ENCODE measurements at places on chromosomes 5 and 9.

DNA sequence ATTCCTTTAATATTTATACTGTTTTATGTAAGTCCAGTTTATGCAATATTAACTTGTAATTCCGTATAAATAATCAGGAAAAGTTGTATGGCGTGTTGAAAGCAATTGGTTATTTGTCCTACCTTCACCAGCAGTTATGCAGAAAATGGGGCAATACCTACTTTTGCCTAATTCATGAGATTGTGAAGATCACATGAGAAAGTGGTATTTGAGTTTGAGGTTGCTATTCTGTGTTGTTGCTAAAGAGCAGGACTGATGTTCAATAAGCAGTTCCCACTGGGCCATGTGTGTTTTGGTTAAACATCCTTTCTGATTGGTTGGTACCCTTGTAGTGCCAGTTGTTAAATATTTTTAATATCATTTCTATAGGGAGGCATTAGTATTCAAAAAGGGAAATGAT, 3.2 kb downstream of the TGFBR1 start:
- no peak for DNase-seq

- no peak for DNase-seq
Observed at GRCh38 chr9:72292256-72292682, 72.7 kb downstream of the ZFAND5 start.

- DNase-seq: no peak
Observed at GRCh38 chr5:101084353-101084752, 181.3 kb upstream of the ST8SIA4 start.

DNA sequence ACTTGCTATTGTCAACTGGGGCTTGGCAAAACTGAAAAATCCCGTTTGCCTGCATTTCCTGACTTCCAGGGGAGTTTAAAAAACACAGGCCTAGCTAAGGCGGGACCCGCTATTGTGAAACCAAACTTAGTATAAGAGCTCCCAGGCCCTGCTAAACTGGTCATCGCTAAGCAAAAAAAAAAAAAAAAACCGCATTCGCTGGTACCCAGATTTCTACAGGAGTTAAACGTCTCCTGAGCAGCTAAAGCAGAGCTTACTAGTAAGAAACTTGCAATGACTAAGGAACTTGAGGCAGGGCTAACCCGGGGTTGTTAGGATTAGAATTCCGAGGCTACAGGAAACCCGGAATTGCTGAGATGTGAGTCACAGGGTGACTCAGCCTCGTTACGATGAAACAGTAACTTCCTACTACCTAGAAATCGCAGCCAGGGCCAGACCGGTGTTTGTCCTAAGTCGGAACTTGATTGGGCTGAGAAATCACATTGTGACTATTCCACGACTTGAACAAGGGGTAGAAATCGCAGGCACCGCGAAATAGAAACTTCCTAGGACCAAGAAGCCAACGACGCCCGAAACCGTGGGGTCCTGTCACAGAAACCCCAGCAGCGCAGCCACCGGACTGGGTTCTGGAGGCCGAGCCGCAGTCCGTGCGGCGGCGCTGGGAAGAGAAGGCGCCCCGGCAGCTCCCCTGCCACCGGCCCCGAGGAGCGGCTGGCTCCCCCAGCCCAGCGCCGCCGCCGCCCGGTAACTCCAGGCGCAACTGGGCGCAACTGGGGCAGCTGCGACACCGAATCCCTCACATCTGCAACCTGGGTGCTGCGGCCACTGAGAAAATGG, 89.4 kb downstream of the ANXA2R start:
- peak; percentile 44 for DNase-seq

GRCh38 chr9:107650321-107650720, 160.8 kb upstream of the KLF4 start:
- DNase-seq: no peak

All from activated CD8-positive, alpha-beta memory T cell treated with anti-CD3 and anti-CD28 coated beads for 4 hours (primary cell).